ENCODE measurements at places on chromosomes 12 and 14.

GRCh38 chr12:69966839-69967238, 141.8 kb downstream of the MYRFL start:
- DNase-seq = no peak

- DNase-seq = peak; percentile 64
Observed at GRCh38 chr12:118377884-118378470, 1.6 kb downstream of the SUDS3 start.

GRCh38 chr14:39442293-39442692, 10.1 kb upstream of the FBXO33 start:
- no peak for DNase-seq

GRCh38 chr14:32524609-32525375, 195.7 kb downstream of the AKAP6 start:
- no peak for DNase-seq

GRCh38 chr12:124233041-124233796, 61.7 kb upstream of the RFLNA start:
- DNase-seq = no peak

DNA sequence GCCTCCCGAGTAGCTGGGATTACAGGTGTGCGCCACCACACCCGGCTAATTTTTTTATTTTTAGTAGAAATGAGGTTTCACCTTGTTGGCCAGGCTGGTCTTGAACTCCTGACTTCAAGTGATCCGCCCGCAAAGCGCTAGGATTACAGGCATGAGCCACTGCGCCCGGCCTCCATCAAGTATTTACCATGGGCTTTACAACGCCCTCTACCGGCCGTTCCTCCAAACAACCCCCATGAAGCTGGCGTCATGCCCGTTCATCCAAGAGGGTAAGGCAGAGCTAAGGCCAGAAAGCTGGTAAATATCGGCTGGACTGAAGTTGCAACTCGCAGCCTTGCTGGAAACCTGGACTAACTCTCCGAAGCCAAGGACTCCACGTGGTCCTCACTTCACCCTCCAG, 41.6 kb downstream of the RNF34 start:
- peak; percentile 14 for DNase-seq

- no peak for DNase-seq
Observed at GRCh38 chr14:23520899-23521533, 30.5 kb downstream of the ZFHX2 start.

- DNase-seq = no peak
Observed at GRCh38 chr14:67251573-67252226, 10.5 kb downstream of the PALS1 start.

GRCh38 chr12:30847259-30847658, 79.3 kb upstream of the TSPAN11 start:
- DNase-seq = peak; percentile 71

DNA sequence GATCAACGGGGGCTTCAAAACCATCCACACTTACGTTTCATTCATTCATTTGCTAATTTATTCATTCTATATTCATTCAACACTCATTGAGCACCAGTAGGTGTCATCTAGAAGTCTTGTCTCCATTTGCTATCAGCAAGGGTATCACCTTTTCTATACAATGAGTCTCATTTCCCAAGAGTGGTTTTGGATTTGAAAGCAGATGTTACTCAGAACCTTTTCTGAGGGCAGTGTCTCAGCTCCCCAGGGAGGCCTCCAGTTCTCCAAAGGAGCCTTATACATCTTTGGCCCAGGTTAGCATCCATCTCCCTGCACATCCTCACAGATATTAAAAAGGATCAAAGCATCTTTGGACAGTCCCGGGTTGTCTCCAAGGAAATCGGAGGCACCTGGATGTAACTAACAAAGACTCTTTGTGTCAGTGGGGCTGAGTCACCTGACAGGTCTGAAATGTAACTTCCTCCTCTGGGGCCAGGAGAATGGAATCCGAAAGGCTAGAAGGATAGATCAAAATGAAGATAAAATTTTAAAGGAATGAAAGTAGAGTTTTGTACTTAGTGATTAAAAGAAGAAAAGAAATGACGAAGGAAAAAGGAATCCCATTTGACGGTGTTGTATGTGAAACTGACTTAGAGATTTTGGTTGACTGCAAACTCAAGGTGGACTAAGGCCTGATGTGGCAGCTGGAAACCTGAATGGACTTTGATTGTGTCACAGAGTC, 103.0 kb downstream of the VCPKMT start:
- DNase-seq = no peak

- peak; percentile 23 for DNase-seq
Observed at GRCh38 chr12:55965941-55966407, at the start of gene PMEL. Gene PMEL, minus strand, starts transcription at chr12:55966042. Its CDS starts 31 bp downstream, at chr12:55966011.

GRCh38 chr12:87227162-87227561, 802.0 kb downstream of the C12orf50 start:
- DNase-seq = no peak

DNA sequence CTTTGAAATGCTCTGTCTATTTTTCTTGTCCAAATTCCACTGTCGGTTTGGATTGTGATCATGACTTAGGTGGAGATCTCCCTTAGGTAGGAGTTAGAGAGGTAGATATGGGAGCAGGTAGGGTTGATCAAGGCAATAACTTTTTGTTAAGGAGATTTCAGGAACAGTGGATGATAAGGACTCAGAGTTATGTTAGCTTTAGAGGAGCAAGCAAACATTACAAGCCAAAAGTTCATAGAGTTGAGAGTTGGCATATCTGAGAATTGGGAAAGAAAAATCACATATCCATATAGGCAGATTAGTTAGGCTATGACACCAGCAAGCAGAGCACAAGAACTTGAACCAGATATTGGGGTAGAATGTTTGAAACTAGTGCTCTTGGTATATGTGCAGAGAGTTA, 43.1 kb upstream of the C12orf75 start:
- DNase-seq = no peak

GRCh38 chr12:130714091-130714590, 2.0 kb downstream of the RIMBP2 start:
- no peak for DNase-seq

DNA sequence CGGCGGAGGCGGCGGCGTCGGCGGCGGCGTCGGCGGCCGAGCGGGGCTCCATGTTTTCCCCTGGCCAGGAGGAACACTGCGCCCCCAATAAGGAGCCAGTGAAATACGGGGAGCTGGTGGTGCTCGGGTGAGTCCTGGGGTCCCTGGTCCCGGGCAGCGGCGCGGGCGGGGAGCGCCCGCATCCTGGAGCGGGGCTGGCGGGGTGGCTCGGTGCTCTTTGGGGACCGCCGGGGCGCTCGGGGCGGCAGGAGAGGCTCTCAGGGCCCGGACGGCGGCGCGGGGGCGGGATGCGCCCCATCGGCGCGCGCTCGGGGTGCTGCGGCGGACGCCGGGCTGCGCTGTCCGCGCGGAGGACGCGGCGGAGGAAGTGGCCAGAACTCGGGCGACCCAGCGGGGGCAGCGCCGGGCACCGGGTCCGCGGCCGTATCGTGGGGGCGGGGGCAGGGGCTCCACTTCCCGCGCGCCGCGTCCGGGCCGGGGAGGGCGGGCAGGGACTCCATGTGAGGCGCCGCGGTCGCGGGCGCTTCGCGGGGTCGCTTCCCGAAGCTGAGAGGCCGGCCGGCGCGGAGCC, 485 bp downstream of the PELI2 start:
- peak; percentile 86 for DNase-seq

- DNase-seq = no peak
Observed at GRCh38 chr14:66444271-66444927, 41.8 kb upstream of the CCDC196 start.

DNA sequence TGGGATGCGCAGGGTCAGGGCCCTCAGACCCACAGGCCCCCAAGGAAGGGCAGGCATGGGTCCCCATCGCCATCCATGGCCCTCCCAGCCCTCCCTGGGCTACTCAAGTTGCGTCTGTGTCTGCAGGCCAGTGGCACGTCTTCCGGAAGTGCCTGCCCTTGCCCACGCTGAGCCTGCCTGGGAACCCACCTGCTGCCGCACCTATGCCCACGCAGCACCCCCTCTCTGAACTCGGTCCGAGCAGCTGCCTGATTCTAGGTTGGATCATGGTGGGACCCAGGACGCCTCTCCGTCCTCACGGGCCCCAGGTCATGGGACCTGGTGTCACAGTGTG, 182.8 kb downstream of the ADGRD1 start:
- DNase-seq = no peak

DNA sequence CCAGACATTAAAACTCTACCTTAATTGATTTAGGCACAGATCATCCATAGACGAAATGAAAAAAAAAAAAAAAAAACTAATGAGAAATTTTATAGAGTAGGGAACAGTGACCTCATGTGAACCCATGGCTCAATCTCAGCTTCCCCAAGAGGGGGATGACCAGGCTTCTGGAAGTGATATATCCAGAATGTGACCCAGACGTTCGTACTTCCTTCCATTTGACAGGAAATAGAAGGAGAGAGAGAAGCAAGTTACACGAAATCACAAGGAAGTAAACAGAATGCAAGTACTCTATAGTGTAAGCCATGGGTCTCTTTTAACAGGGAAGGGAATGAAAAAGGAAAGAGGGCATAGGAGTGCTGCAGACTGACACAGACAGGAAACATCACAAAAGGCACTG, 10.1 kb downstream of the FOXN3 start:
- peak; percentile 85 for DNase-seq

- DNase-seq = no peak
Observed at GRCh38 chr14:51317373-51317772, 77.3 kb downstream of the TMX1 start.

DNA sequence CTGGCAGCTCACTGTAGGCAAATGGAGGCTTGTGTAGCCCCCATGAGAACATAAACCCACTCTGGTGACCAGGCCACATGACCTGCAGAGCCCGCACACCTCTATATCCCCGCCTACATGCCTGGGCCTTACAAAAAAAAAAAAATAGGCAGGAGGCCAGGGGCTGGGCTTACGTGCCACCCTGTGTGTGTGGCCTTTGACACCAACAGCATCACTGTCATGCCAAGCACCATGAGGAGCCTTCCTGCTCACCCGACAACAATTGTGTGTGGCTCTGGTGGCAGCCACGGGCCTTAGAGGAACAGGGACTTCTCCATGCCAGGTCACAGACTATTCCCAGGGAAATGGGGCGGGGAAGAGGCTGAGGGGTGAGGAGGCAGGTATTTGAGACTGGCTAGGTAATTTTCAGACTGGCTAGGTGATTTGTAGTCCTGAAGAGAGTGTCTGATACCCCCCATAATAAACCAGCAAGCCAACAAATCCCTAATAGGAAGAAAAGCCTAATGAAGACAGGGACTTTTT, 140.0 kb downstream of the DPF3 start:
- no peak for DNase-seq

- DNase-seq = peak; percentile 85
Observed at GRCh38 chr12:108511633-108512540, 3.2 kb upstream of the FICD start.

DNA sequence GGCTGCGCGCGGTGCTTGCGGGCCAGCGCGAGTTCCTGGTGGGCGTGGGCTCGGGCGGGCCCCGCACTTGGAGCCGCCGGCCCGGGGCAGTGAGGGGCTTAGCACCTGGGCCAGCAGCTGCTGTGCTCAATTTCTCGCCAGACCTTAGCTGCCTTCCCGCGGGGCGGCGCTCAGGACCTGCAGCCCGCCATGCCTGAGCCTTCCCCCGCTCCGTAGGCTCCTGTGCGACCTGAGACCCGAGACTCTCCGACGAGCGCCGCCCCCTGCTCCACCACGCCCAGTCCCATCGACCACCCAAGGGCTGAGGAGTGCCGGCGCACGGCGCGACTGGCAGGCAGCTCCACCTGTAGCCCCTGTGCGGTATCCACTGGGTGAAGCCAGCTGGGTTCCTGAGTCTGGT, 46.0 kb upstream of the PLEKHG3 start:
- no peak for DNase-seq

DNA sequence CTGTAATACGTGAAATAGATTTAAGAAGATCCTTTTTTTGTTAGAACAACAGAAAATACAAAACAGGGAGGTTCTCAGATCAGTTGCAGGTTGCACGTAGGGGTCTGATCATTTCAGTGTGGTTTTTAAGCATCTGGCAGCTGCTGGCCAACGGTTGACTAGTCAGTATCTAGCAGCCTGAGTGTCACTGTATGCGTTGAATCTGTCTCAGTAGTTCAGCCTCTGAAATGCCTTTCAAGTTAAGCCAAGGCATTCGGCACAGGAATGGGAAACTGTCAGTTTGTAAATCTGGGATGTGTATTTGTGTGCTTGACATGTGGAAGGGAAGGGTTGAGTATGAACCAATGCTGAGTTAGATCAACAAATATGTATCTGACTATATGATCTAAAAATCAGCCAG, 165.9 kb downstream of the CACNA1C start:
- DNase-seq = no peak

DNA sequence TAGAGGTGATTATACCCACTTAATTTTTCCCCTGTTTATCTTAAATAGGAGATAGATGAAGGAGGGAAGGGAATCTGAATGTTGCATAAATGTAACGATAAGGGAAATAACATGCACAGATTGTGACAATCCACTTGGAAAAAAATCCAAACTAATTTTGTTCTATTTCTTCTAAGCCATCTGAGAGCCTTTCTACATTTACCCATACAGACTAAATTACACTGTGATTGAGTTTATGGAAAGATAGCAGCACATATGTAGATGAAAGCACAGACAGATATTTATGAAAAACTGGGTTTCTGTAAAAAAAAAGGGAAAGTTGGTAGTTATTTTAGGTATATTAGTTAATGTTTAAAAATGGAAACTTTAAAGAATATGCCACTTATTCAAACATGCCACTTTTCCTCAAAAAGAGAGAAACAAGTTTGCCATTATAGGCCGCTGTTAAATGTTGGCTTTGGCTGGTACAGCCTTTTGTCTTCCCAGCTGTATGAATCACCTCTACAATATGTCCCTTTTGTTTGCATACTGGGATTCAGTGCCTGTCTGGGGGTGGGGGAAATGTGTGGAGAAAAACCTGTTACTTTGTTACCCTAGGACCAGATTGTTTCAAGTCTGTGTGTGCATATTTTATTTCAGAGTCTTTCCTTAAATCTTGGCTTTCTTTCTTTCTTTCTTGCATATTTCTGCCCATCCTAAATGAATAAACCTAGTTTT, 470.2 kb upstream of the LMO3 start:
- no peak for DNase-seq

GRCh38 chr12:26795910-26796309, 37.1 kb downstream of the ITPR2 start:
- DNase-seq = no peak

DNA sequence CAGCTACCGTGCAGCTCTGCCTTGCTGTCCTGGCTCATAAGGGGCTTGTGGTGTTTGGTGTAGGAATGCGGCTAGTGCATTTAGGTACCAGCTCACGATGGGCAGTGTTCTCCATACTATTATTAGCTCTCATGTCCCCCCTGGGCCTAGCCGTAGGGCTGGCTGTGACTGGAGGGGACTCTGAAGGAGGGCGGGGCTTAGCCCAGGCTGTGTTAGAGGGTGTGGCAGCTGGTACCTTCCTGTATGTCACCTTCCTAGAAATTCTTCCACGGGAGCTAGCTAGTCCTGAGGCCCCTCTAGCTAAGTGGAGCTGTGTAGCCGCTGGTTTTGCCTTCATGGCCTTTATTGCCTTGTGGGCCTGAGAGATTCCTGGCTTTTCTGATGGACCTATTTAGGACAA, 2.1 kb downstream of the SLC39A2 start:
- DNase-seq = no peak

Measured in suppressor macrophage (primary cell).